ENCODE measurements at places on chromosomes 6 and 20.

DNA sequence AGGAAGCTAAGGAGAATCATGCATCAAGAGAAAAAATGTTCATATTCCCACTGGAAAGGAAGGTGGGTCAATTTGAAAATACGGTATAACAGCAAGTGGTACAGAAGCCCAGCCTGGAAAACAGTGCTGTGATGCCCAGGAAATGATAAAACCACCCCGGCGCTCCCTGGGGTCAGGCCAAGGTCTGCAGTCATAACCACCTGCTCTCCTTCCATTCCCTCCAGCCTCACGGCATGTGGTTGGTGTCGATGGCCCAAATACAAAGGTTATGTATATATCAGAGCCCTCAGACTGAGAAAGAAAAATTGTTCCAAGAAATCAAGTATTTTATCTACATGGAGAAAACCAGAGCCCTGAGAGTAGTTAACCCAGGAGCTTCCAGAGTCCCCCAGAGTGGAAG, 208.1 kb upstream of the CDYL start:
- DNase-seq: no peak

- no peak for DNase-seq
Observed at GRCh38 chr6:16402581-16402900, 164.2 kb downstream of the GMPR start.

DNA sequence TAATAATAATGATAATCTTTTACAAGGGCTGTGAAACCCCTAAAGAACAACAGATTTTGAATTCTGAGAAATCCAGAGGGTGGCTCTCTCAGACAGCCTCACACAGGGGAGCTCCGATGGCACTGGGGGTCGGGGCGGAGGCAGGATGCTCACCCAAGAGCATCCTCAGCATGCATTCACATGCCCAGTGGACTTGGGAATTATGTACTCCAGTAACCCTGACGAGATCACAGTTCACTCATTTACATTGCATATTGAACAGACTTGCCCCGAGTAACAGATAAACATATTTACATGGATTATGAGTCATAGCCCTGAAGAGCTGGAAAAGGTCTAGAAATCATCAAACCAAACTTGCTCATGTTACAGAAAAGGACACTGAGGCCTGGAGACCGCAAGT, 482.7 kb upstream of the JARID2 start:
- DNase-seq: no peak

- no peak for DNase-seq
Observed at GRCh38 chr6:73308712-73309534, 45.2 kb downstream of the DPPA5 start.

DNA sequence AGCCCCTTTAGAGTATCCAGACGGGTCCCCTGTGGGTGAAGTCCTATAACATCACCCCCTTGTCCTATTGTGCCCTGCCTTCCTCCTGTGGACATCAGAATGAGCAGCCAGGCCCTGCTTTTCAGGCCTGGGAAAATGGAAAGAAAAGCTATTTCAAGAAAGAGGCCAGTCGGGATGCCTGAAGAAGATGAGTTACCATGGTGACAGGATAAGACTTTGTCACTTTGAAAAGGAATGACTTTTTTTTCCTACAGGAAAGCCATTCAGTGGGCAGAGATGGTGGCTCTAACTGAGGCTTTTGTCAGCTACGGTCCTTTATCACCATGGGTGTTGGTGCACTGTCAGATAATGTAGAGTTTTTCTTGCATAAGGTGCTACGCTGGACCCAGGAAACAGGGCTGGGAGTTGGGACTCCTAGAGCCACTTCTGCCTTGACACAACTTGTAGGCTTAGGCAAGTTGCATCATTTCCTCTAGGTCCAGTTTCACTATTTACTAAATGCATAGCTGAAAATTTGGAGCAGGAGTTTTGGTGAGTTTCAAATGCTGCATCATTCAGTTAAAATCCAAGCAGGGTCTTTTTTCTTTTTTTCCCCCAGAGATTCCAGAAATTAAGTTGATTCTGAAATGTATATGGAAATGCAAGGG, 293.6 kb upstream of the PRND start:
- no peak for DNase-seq

DNA sequence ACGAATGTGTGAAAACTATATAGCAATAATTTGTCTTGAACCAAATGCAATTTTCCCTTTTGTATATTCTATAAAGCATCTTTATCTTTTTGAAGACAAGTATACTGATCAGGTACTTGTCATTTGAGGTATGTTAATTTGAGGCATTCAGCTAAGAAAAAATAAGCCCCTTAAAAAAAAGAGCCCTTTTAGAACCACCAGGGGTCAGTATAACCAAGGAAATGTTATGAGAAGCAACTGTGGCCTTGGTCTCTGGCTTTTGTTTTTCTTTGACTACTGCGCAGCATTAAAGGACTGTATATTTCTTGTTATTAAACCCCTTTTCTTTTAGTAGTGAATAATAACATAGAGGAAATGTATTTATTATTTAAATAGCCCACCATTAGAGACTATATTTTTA, 43.1 kb downstream of the CD109 start:
- peak; percentile 16 for DNase-seq

Measured in NCI-H2029 (cell line).